ENCODE measurements at places on chromosomes 3 and 15.

DNA sequence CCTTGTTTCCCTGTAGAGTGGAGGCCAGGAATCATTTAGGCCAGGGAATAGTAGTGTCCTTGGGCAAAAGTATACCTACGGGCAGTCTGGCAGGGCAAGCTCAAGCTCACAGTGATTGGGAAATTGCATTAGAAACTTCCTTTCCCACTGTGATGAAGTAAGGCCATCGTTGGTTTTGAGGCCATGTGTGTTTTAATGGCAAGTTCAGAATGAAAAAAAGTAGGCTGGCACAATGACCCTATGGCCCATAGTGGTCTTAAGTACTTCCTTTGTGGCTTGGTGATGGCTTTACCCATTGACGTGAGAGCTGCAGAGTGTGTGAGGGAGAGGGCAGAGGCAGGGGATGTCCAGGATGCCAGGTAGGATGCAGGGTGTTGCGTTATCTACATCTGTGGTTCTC is 28.8 kb downstream of the LIMD1 start:
- DNase-seq: no peak

DNA sequence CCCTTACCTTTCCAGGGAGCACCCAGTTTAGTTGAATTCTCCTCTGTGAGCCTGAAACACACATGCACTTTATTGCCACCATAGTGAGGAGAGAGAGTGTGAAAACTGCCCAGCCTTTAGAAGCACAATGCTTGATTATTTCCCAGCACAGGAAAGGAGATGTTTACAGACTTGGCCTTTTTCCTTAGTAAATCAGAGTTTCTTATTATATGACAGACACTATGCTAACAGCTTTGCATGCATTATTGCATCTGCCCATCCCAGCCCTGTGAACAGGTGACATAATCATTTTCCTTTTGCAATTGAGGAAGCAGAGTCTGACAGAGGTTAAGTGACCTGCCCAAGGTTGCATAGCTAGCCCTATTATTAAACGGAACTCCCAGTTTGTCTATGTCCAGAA is 36.5 kb downstream of the CAPN3 start:
- no peak for DNase-seq

- DNase-seq: no peak
Observed at GRCh38 chr3:102410616-102411015, 24.2 kb upstream of the ZPLD1 start.

- DNase-seq: no peak
Observed at GRCh38 chr15:80945605-80946004, 44.0 kb downstream of the MESD start.

GRCh38 chr15:62711691-62712454 is 330.7 kb upstream of the TPM1 start:
- DNase-seq: no peak

DNA sequence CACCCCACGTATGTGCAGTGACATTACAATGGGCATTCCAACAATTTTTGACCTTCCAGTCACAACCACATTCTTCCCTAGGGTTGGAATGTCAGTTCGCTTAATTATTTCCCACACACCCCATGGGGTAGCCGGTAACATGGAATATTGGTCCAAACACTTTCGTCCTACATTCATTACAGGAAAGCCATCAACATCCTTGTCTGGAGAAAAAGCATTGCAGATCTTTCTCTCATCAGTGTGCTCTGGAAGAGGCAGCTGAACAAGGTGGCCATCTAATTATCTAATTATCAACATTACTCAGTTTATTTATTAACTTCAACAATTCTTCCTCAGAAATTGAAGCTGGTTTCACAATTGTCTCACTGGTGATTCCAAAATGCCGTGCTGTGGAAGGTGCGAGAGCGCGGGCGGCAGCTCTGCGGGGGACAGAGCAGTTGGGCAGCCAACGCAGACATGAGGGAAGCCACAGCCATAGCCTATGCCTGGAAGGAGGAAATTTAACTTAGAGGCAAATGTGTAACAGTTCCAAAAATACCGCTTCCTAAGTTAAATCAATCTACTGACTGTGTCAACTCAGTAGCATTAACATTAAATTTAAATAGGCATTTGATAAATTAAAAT is 1158.9 kb upstream of the EPHA6 start:
- no peak for DNase-seq

- peak; percentile 16 for DNase-seq
Observed at GRCh38 chr15:91970142-91970541, 116.6 kb downstream of the SLCO3A1 start.

DNA sequence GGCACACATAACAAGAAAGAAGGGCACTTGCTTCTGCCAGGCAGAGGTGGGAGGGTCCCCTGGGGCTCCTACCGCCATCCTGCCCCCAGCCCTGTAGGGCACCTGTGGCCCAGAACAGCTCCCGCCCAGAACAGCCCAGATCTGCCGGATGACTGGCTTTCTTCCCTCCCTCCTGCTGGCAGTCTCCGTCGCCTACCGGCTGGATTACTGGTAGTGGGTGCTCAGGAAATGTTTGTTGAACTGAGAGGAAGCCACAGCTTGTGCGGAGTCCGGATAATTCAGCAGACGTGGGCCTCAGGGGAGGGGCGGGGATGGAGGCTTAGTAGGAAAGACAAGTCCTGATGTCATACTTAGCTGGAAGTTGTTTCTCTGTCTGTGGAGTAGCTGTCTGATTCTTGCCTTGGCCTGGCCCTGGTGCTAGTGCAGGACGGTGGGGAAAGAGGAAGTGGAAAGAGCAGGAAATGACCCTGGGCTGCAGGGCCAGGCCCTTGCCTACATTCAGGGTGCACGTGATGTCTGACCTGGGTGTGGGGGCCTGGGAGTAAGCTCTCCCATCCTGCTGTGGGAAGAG is 6.7 kb downstream of the CCDC9B start:
- no peak for DNase-seq

- no peak for DNase-seq
Observed at GRCh38 chr3:151107701-151108100, 22.2 kb downstream of the MED12L start.

DNA sequence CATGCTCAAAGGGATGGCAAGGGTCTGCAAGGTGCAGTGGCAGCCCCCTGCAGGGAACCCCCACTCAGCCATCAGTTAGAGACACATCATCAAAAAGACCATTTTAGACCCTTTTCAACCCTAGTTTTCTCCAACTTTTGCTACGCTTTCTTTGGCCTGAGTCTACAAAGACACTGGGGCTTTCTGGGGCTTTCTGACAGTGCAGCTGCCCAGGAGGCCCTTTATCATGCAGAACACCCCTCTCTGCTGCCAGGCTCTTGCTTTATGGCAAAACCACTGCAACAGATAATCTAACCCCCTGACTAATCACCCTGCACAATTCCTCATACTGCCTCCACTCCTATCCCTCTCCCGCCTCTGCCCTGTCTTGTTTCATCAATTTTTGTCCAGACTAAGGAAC is 2.4 kb downstream of the NMNAT3 start:
- DNase-seq: no peak

GRCh38 chr15:74470631-74471395 is 9.9 kb upstream of the UBL7 start:
- DNase-seq: no peak

- DNase-seq: no peak
Observed at GRCh38 chr3:107881509-107881908, 209.3 kb downstream of the CD47 start.

GRCh38 chr3:188664795-188665194 is 507.0 kb upstream of the TPRG1 start:
- DNase-seq: no peak

GRCh38 chr15:31264559-31265089 is 62.0 kb upstream of the KLF13 start:
- DNase-seq: no peak

DNA sequence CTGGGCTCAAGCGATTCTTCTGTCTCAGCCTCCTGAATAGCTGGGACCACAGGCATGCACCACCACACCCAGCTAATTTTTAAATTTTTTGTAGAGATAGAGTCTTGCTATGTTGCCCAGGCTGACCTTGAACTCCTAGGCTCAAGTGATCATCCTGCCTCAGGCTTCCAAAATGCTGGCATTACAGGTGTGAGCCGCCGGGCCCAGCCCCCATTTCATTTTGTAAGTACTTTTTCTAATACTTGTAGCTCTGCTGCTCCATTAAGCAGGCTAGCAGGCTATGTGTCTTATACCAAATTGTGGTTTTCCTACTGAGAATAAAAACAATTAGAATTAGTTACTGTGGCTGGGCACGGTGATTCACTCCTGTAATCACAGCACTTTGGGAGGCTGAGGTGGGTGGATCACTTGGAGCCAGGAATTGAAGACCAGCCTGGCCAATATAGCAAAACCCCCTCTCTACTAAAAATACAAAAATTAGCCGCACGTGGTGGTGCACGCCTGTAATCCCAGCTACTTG is 22.4 kb downstream of the NIPA1 start:
- no peak for DNase-seq

DNA sequence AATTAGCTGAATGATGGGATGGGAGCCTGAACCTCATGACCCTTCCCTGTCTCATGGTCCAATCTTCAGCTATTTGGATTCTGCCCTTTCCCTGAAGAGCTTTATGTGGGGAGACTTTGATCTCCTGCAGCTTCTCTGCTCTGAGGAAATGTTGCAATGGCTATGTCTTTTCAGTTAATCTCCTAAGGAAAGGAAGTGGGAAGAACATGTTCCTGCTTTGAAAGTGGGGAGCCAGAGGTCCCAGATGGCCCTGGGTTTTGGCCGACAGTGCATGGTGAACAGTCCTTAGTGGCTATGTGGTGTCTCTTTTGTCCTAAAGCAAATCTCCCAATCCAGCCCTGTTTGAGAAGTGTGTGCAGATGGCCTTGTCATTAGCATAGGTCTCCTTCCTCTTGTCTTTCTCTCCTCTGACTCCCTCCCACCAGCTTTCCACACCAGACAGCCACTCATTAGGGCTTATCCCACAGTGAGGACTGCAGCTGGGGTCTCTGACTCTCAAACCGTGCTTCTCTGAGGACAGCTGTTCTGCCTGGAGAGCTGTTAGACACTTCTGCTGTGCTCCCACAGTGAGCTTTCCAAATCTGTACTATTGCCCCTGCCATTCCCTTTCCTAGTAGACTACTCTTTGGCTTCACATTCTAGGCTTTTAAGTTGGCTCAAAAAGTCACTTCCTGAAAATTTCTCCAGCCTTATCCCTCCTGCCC is 365.8 kb upstream of the UMPS start:
- no peak for DNase-seq

DNA sequence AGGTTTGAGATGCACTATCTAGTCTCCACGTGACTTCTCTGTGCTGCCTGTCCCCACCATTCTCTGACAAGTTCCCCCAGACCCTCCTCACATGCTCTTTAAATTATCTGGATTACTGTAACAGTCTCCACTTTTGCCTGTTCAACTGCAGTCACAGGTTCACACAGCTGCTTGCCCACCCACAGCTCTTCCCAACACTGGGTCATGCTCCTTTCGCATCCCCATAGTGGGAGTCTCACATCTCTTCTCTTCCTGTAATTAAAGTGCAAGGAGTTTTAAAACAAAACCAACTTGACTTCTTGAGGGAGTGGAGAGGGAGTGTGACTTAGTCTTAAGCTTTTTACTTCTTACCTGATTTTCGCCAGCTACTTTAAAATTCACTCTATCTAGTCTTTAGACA is 178.8 kb downstream of the PLCL2 start:
- no peak for DNase-seq

DNA sequence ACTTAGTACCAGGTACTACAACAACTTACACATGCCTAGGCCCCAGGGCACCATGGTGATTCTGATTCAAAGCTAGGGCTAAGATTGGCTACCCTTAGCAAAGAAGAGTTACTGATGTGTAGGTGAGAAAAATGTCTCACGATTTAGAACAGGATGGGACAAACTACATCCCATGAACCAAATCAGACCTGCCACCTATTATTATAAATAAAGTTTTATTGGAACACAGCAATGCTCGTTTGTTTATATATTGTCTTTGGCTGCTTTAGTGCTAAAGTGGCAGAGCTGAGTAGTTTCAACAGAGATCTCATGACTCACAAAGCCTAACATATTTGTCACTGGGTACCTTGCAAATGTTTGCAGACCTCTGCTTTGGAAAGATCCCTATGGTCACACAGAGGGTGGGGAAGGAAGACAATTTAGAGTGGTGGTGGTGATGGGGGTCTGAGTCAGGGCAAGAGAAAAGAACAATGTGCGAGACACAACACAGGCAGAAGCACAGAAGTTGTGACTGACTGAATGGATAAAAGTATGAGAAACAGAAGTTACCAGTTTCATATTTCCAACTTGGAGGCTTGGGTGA is 770.6 kb upstream of the CFAP20DC start:
- DNase-seq: no peak

DNA sequence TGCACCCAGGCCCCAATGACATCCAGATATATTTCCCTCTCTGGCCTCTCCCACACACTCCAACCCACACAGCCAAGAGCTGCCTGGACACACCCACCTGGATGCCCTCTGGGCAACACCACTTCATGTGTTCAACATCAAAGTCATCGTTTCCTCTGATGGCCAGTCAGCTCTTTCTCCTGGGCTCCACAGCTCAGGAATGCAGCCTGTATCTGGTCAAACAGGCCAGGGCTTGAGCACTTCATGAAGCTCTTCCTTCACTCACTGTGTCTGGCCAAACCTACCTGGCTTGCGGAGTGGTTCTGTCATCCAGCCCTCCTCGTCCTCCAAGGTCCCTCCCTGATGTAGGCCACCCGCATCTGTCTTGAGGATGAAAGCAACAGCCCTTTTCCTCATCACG is 35.8 kb upstream of the SLC6A11 start:
- no peak for DNase-seq

- DNase-seq: no peak
Observed at GRCh38 chr3:31553258-31553657, 20.5 kb downstream of the STT3B start.

DNA sequence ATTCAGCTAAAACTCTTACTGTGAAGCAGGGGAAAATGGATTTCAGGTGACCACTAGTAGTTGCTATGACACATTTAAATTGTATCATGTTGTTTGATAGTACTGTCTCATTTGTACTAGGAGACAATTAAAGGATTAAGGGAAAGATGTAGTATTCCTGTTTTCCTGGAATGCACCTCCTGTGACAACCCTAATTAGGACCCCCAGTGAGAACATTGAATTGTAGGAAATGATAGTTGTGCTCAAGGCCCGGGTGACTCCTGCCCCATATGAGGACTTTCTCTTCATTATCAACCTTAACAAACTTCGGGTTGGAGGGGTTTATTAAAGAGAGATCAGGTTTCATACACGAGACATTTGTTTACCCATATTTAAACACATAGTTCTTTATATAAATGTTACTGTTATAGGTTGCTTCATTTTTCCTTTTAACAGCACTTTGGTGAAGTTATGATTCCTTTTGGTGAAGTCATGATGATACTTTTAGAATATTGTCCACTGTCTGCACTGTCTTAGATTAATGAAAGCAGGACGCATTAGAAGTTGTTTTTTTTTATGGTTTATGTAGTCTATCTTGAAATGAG is 392.6 kb upstream of the NAALADL2 start:
- no peak for DNase-seq

GRCh38 chr15:69000725-69001503 is 13.6 kb upstream of the NOX5 start:
- no peak for DNase-seq
